NCI-H1092 treated with DMSO at 0.1 percent for 48 hours (cell line): ENCODE measurements at places on chromosomes 11 and 22.

DNA sequence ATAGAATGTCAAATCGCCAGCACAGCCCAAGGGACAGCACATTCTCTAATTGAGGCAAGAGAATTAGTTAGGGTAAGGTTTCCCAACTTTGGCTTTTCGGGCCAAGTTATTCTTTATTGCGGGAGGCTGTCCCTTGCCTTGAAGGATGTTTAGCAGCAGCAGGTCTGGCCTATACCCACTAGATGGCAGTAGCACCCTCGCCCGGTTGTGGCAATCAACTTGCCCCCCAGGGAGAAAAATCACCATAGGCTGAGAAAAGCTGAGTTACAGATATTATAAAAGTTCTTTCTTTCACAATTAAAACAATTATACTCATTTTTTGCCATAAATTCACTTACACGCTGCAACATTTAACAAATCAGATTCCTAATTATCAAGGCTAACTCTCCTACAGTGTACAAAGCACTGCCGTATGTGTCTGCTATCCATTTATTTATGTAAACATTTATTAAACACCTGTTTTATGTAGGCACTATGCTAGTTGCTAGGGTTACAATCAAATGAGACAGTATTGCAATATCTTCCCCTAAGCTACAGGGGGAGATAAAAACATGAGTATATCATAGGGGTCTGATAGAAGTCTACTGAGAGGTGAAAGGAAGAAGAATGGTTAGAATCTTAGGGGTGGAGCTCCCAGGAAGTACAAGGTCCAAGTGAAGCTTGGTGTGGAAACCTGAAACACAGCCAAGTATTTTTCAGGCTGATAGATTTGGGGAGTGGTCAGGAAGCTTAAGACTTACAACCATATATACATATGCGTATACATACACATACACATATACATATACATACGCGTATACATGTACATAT, 452.3 kb downstream of the RAB38 start:
- no peak for DNase-seq

DNA sequence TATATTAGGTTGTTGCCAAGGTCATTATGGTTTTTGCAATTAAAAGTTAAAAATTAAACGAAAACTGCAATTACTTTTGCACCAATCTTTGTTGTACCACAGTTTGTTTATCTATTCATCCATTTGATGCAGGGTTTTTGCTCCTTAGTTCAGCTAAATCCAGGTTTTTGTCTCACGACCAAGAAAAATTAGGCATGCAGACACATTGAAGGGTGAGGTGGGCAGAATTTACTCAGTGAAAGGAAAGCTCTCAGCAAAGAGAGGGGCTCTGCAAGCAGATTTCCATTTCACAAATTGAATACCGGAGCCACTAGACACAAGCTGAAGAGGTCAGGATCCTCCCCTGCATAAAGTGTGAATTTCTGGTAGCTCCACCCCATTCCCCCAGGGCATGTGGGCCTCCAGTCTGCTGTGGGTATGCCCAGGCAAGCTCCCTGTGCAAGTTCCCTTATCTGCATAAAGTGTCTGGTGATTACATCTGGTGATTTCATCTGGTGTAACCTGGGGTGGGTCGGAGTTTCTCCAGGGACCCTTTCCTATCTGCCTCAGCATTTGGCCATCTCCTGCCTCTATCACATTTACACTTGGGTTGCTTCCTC, 33.3 kb downstream of the APOL6 start:
- no peak for DNase-seq

DNA sequence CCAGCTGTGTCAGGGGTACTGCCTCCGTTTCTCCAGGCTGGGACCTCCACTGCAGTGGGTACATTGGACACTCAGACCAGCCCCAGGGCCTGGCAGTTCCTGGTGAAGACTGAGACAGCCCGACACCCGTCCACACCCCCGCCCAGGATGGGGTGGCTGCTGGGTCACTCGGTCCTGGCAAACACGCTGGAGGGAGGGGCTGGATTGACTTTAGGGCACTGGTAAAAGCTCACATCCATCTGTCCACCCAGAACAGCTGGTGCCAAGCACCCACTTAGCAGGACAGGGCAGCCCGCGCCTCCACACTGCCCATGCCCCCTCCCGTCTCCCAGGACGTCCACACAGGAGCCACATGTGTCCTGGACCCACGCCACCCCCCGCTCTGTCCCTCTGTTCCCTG, 10.7 kb upstream of the TBX1 start:
- no peak for DNase-seq

DNA sequence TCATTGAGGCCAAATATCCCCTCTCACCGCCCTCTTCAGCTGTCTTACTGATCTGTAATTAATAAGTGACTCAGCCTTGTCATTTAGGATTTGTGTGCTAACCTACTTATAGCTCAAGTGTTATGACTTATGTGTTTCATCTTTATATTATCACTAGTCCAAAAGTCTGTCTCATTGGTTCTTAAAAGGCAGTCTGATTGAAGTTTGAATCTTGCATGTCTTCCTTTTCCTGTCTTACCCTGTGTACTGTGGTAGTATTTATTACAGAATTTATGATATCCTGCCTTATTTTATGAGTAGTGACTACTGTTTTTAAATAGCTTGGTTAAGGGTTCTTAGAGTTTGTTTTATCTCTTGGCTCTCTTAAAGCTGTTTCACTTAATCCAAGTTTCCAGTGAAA, 6.3 kb downstream of the DEPDC7 start:
- DNase-seq: no peak

GRCh38 chr22:29142116-29142515, 63.6 kb upstream of the EMID1 start:
- DNase-seq: no peak

DNA sequence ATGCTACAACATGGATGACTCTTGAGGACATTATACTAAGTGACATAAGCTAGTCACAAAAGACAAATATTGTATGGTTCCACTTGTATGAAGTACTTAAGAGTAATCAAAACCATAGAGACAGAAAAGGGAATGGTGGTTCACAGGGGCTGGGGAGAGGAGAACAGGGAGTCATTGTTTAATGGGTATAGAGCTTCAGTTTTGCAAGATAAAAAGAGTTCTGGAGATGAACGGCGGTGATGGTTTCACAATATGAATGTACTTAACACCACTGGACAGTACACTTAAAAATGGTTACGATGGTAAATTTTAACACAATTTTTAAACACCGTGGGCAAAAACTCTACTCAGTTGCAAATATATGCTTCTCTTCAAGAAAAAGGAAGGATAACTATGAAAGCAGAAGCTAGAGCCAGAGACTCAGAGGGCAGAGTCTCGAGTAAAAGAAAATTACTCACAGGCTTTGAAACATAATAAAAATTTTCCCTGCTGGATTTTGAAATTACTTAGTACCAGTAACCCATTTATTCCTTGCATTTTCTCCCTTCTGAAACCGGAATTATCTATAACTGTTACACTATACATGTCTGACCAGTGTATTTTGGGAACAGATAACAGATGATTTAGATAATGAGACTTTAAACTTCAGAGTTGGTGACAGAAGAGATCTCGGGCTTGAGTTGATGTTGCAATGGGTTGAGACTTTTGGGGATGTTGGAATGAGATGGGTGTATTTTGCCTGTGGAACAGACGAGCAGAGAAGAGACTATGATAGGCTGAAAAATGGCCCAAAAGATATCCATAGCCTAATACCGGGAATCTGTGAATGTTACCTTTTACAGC, 15.0 kb downstream of the MRTFA start:
- DNase-seq: no peak

GRCh38 chr11:2390725-2391151, 9.8 kb upstream of the TSSC4 start:
- no peak for DNase-seq

DNA sequence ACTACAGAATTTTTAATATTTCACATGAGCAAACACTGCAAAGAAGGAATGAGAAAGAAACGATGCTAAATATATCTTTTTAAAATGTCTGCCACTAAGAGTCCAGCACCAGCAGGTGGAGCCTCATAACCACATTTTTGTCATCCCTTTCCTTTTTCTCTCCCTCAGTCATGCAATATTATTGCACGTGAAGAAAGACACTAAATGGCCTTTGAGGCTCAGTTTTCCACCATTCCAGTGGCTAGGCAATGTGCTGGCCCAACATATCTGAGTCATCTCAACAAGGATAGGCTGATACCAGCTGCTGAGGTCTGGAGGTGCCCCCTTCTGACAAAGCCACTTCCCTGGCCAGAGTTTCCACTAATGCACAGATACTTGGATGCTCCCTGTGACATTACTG, 1.8 kb downstream of the ALKBH8 start:
- DNase-seq: peak; percentile 24

GRCh38 chr11:35102267-35102666, 36.7 kb upstream of the CD44 start:
- no peak for DNase-seq

DNA sequence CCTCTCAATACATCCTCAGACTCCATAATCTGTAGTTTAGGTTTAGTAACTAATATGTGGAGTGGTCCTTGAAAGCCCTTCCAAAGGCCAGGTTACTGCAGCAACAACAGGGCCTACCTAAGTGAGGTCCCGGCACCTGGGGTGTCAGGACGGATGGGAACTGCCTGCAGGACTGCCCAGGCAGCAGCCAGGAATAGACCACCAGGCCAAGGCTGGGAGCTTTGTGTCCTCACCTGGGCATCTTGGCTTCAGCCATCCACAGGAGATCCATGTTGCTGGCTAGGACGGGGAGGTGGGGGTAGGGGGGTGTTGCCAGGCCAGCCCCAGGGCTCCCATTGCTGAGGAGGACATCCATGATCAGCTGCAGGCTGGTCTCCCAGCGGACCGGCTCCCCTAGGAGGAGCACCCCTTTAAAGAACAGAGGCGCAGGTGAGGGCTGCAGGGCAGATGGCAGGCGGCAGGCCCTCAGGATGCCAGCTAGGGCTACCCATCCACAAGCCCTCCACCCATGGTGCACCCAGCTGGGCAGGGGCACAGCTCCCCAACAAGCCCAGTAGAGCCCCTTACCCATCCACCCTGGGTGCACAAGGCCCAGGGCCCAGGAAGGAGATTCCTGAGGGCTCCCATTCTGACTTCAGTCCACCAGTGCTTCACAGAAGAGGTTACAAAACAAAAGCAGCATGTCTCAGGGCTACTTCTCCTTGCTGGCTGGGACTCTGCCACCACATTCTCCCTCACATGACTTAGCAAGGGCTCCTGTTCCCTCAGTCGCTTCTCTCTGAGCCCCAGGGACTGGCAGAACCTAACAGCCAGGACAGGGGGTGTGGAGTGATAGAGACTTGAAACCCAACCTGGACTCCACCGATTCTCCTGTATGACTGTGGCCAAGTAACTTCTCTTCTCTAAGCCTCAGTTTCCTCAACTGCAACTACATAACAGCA, 18.0 kb downstream of the HDHD5 start:
- no peak for DNase-seq

GRCh38 chr11:106397787-106398501, 320.5 kb downstream of the AASDHPPT start:
- DNase-seq: no peak
